ENCODE measurements at places on chromosomes 3 and 15. TPM values are rescaled to one million over a fixed set of nuclear protein-coding genes. Genes with fewer than 3 reads are reported as not detected.

GRCh38 chr3:179750720-179751328 is 98.0 kb downstream of the USP13 start:
- H3K27ac ChIP-seq: no peak overlapping the region
- H3K4me1 ChIP-seq: no peaks in the 10 kb centered on the region
- no peak overlapping the region for H3K4me3 ChIP-seq

GRCh38 chr15:69789648-69790393 is 307.9 kb downstream of the TLE3 start:
- H3K27me3 ChIP-seq: no peaks in the 10 kb centered on the region
- no peak for DNase-seq
- no peaks in the 10 kb centered on the region for H3K4me1 ChIP-seq

DNA sequence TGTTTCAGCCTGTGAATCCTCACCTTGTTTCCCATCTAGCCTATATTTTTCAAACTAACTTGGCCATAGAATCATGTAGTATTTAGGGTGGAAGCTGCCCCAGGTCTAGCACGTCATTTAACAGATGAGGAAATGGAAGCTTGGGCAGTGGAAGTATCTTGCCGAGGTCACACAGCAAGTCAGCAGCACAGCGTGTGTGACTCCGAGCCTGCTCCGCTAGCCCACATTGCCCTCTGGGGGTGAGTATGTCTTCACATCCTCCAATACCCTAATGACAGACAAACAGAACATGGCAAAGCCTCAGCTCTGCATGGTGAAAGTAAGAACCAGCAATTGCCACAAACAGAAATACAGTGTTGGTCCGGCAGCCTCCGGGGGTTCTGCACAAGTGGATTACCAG is 2.2 kb upstream of the CCR5 start:
- no peak overlapping the region for H3K4me3 ChIP-seq
- H3K36me3 ChIP-seq: no peaks in the 10 kb centered on the region
- peak; percentile 31 for DNase-seq

GRCh38 chr3:2096216-2096615 is 2.5 kb upstream of the CNTN4 start:
- H3K27me3 ChIP-seq: peaks cover 3% of the 10 kb centered on the region
- H3K4me1 ChIP-seq: no peaks in the 10 kb centered on the region
- DNase-seq: peak; percentile 2
- no peak overlapping the region for H3K4me3 ChIP-seq
- no peak overlapping the region for H3K27ac ChIP-seq

DNA sequence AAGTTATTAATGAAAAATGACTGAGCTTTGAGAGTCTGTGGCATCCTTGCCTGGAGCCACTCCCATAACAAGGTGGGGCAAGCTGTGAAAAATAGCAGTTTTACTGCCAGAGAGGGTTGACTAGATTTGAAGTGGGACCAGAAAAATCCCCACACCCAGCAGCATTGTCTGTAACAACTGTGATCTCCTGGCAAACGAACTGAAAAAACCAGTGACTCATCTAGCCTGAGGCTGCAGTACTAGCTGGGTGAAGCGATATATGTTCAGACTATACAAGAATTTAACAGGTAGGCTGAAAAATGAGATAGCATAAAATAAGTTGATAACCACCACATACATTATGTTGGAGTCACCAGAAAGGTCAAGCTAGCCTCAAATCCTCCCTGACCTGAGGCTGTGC is 64.0 kb downstream of the DPH6 start:
- no peak for DNase-seq
- no peaks in the 10 kb centered on the region for H3K27me3 ChIP-seq
- no peak overlapping the region for H3K27ac ChIP-seq
- H3K4me1 ChIP-seq: peaks cover 2% of the 10 kb centered on the region
- no peak overlapping the region for H3K4me3 ChIP-seq
- peaks cover 2% of the 10 kb centered on the region for H3K36me3 ChIP-seq

GRCh38 chr15:70375006-70375431 is 277.3 kb upstream of the TLE3 start:
- no peak for DNase-seq
- H3K36me3 ChIP-seq: no peaks in the 10 kb centered on the region
- no peaks in the 10 kb centered on the region for H3K4me1 ChIP-seq
- peaks cover 6% of the 10 kb centered on the region for H3K27me3 ChIP-seq

DNA sequence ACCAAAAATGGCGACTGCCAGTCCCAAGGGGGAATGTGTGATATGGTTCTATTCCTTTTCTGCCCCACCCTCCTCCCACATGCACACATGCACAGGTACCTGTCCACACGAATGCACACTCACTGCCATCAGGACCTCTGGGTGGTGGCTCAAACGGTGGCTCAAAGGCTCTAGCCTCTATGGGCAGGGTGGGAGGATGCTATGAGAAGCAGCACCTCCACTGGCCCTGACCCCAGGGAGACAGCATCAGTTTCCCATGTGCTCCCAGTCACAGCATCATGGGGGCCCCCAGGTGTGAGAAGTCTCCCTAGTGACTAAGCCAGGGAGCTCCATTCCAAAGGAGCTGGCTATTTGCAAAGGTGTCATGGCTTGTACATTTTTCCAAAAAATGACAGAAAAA is 15.9 kb downstream of the SEMA3G start:
- H3K36me3 ChIP-seq: no peaks in the 10 kb centered on the region
- no peak overlapping the region for H3K4me3 ChIP-seq
- no peak overlapping the region for H3K27ac ChIP-seq
- H3K4me1 ChIP-seq: no peaks in the 10 kb centered on the region
- no peak for DNase-seq

Gene GOLGA6D
- not detected for polyA plus RNA-seq

Gene GALK2
- polyA plus RNA-seq: 26.2 TPM

DNA sequence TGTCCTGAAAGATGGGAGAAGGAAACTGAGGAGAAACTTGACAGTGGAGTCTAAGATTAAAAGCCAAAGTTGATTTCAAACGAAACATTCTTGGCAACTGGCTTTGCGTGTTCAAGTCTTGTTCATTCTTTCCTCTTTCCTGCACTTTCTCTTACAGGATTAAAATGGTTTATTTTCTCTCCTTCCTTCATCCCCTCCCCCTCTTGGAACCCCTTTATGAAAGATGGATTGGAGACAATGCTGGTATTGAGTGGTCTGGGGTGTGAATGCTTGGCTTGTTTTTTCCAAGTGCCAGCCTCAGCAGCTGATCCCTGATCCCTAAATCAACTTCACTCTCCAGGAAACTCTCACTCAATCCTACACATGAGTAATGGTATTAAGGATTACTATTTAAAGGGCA is 703 bp upstream of the LSAMP start:
- H3K4me3 ChIP-seq: no peak overlapping the region
- DNase-seq: no peak
- H3K36me3 ChIP-seq: no peaks in the 10 kb centered on the region
- no peaks in the 10 kb centered on the region for H3K4me1 ChIP-seq
- no peaks in the 10 kb centered on the region for H3K27me3 ChIP-seq
- no peak overlapping the region for H3K27ac ChIP-seq

Gene VEPH1
- 0.18 TPM for polyA plus RNA-seq

DNA sequence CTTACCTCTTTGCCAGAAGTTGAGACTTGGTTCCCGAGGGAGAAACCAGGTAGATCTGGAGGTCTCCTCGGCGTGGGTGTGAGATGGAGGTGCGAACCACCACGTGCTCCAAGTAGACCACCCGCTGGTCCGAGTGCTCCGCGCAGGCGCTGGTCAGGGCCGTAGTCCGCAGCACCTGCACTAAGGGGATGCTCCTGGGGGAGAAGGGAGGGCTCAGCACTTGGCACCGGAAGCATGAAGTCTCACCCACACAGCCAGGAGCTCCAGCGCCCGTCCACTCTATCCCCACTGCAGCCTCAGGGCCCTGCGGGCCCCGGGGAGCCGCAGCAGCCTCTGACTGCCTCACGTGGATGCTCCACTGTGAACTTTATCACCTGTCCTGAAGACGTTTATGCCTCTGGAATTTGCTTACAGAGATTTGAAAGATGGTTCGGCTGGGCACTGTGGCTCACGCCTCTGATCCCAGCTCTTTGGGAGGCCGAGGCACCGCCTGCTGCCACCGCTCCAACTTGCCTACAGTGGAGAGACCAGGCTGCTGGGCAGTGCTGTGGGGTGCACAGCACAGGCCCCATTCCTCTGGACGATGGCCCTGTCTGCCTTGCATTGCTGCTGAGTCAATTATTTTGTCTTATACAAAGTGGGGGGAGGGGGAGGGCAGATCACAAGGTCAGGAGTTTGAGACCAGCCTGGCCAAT is 75.4 kb upstream of the SNRPA1 start:
- no peak for DNase-seq
- H3K4me1 ChIP-seq: no peaks in the 10 kb centered on the region
- H3K27me3 ChIP-seq: no peaks in the 10 kb centered on the region

Gene ETFA
- polyA plus RNA-seq: 197 TPM

Gene ZNF80
- polyA plus RNA-seq: not detected

Gene ERC2
- polyA plus RNA-seq: 2.0 TPM

Gene CNTN3
- not detected for polyA plus RNA-seq

Gene KCNAB1
- not detected for polyA plus RNA-seq

GRCh38 chr3:43857361-43858293 is 166.9 kb downstream of the ABHD5 start:
- H3K27me3 ChIP-seq: peaks cover 3% of the 10 kb centered on the region
- DNase-seq: no peak
- H3K27ac ChIP-seq: no peak overlapping the region
- H3K36me3 ChIP-seq: no peaks in the 10 kb centered on the region
- no peaks in the 10 kb centered on the region for H3K4me1 ChIP-seq

- H3K27me3 ChIP-seq: no peaks in the 10 kb centered on the region
- H3K4me3 ChIP-seq: no peak overlapping the region
- DNase-seq: no peak
- no peak overlapping the region for H3K27ac ChIP-seq
- no peaks in the 10 kb centered on the region for H3K4me1 ChIP-seq
Observed at GRCh38 chr3:53026382-53027162, 19.3 kb downstream of the SFMBT1 start.

DNA sequence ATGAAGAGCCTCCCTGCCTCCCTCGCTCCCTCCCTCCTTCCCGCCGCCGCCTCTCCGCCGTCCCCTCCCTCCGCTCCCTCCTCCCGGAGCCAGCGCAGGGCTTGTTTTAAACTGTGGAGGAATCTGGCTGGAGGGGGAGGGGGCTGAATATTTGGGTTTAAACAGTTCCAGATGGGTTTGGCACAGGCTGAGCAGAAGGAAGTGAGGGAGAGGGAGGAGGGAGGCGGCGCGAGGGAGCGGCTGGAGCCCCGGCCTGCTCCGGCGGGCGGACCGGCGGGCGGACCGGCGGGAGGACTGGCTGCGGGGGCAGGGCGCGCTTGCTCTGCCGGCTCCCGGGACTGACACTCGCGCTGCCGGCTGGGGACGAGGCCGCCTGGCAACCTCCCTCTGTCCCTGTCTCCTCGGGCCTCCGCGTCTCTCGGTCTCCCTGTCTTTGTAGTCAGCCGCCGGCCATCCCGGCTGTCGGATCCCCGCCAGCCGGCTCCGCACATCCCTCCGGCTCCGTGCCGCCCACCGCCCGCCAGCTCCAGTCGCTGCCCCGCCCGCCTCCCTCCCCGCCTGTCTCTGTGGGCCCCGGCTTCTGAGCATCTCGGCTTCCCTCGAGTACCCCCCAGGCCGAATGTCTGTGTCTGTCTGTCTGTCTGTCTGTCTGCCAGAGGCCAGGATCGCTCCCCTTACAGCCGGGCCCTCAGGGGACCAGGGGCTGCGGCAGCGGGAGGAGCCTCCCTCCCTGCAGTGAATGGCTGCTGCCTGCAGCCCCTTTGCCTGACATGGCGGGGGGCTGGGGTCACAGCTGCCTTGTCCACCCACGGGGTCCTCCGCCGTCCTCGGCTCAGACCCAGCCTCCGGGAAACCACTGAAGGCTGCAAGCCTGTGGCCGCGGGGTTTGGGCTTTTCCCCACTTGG is 7.6 kb downstream of the EPHB3 start:
- H3K27me3 ChIP-seq: no peaks in the 10 kb centered on the region
- peaks cover 4% of the 10 kb centered on the region for H3K4me1 ChIP-seq
- peak overlapping the region; percentile 30 for H3K4me3 ChIP-seq
- H3K36me3 ChIP-seq: peaks cover 40% of the 10 kb centered on the region
- peak; percentile 83 for DNase-seq
- no peak overlapping the region for H3K27ac ChIP-seq

DNA sequence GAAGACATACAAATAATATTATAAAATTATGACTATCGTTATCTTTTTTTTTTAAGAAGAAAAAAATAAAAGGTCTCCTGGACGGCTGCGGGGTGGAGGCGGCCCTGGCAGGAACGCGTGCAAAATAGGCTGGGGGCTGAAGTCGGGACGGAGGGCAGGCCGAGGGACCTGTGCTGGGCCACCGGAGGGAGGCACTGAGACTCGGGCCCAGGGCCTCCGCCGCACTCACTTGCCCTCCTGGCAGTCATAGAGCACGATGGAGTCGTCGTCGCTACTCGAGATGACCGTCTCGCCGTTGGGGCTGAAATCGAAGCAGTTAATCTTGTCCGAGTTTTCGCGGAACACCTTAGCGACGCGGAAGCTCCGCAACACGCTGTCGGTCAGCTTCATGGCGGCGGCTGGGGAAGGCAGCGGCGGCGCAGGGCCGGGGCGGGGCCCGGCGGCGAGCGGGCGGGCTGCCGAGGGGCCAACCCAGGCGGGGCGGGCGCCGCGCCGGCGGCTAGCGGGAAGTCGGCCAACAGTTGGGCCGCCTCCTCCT is 408 bp downstream of the WDR82 start:
- peak overlapping the region; percentile 96 for H3K4me3 ChIP-seq
- H3K4me1 ChIP-seq: peaks cover 20% of the 10 kb centered on the region
- peak; percentile 60 for DNase-seq
- H3K27me3 ChIP-seq: no peaks in the 10 kb centered on the region
- H3K27ac ChIP-seq: peak overlapping the region; percentile 99

GRCh38 chr3:130093741-130094391 is 12.2 kb downstream of the ALG1L2 start:
- no peaks in the 10 kb centered on the region for H3K36me3 ChIP-seq
- peak overlapping the region; percentile 45 for H3K27ac ChIP-seq
- H3K4me1 ChIP-seq: peaks cover 7% of the 10 kb centered on the region
- peak overlapping the region; percentile 27 for H3K4me3 ChIP-seq

Gene TRIM42
- not detected for polyA plus RNA-seq

DNA sequence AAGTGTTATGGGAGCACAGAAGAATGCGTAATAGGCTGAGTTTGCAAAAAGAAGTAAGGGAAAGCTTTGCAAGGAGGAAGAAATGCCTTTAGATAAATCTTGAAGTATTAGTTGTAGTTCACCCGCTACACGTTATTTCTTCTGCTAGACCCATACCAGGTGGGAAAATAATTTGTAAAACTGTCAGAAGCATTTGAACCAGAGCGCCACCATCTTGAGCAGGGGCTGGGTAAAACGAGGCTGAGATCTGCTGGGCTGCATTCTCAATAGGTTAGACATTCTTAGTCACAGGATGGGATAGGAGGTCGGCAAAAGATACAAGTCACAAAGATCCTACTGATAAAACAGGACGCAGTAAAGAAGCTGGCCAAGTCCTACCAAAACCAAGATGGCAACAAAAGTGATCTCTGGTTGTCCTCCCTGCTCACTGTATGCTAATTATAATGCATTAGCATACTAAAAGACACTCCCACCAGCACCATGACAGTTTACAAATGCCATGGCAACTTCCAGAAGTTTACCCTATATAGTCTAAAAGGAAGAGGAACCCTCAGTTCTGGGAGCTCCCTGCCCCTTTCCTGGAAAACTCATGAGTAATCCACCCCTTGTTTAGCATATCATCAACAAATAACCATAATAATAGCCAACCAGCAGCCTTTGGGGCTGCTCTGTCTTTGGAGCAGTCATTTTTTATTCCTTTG is 50.0 kb upstream of the ZNF280D start:
- no peak for DNase-seq
- no peaks in the 10 kb centered on the region for H3K4me1 ChIP-seq
- no peak overlapping the region for H3K4me3 ChIP-seq

Gene ARHGEF26
- polyA plus RNA-seq: 8.5 TPM

All from small intestine (tissue), 16 donors.